ENCODE measurements at places on chromosomes 7 and 10.

- DNase-seq, result no peak
These were observed 176.5 kb downstream of the EXOC4 start for GRCh38 chr7:133429371-133429770.

GRCh38 chr10:14474656-14475055, 143.9 kb upstream of the FRMD4A start:
- no peak for DNase-seq

GRCh38 chr7:44583146-44583865, 1.3 kb upstream of the TMED4 start:
- DNase-seq, result no peak

GRCh38 chr10:17649052-17649451, 5.1 kb downstream of the STAM start:
- DNase-seq, result no peak

- no peak for DNase-seq
These were observed 6.1 kb upstream of the GSDME start for GRCh38 chr7:24763303-24763901.

DNA sequence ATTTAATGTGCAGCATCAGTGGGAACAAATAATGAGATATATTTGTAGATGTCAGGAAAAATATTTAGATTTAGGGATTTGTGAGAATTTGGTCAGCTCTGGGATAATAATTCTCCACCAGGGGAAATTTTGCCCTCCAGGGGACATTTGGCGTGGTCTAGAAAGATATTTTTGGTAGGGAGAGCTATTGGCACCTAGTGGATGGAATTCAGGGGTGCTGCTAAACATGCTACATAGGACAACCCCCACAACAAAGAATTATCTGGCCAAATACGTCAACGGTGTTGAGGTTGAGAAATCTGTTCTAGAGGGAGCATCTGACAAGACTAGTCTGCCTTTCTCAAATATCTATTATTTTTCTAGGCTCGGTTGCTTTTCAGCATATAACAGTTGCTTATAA, 2.1 kb downstream of the ADK start:
- no peak for DNase-seq

DNA sequence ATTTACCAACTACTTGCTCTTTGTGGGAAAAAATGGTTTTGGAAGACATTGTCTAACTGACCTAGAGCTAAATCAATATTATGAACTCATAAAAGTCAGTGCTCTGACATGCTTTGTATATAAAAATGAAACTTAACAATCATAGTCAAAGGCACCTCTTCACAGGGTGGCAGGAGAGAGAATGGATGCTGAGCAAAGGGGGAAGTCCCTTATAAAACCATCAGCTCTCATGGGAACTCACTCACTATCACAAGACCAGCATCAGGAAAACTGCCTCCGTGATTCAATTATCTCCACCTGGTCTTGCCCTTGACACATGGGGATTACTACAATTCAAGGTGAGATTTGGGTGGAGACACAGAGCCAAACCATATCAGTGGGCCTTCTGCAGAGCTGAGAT, 417.6 kb upstream of the AUTS2 start:
- no peak for DNase-seq

GRCh38 chr10:43230909-43231522, 35.8 kb downstream of the RASGEF1A start:
- DNase-seq, result peak; percentile 9

DNA sequence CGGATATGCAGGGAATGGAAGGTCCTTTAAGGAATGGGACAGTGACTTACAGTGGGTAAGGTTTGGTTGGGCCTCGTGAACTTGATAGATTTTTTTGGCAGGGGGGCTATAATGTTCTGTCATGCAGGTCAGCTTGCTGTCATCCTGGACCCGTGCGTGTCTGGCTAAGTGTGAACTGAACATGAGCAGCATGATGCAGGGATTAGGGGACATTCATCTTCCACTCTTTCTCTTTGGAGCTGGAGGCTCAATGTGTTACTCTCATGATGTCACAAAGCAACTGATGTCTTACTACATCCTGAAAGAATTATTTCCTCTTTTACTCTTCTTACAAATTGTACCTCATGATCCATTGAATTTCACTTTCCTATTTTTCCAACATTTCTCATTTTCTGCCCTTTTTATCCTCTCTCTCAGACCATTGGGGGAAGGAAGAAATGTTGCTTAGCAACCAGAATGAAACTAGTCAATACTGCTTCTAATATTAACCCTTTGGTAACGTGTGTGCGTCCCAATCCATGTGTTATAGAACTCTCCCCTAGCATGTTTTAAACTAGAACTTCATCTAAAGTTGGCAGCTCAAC, 549.1 kb downstream of the LRMDA start:
- DNase-seq, result no peak

GRCh38 chr7:150900675-150901074, 48.4 kb downstream of the AOC1 start:
- no peak for DNase-seq

- no peak for DNase-seq
These were observed 983 bp downstream of the TNRC18 start for GRCh38 chr7:5422396-5423305.

- DNase-seq, result no peak
These were observed 40.0 kb downstream of the ZNF33B start for GRCh38 chr10:42598249-42598873.

Measured in activated CD8-positive, alpha-beta memory T cell treated with anti-CD3 and anti-CD28 coated beads, Interleukin-2, amount 50 U/mL, for 4 hours (primary cell).